ENCODE measurements at places on chromosomes 3 and 15.

- DNase-seq, result no peak
These were observed 26.2 kb downstream of the PIK3CA start for GRCh38 chr3:179174316-179174715.

DNA sequence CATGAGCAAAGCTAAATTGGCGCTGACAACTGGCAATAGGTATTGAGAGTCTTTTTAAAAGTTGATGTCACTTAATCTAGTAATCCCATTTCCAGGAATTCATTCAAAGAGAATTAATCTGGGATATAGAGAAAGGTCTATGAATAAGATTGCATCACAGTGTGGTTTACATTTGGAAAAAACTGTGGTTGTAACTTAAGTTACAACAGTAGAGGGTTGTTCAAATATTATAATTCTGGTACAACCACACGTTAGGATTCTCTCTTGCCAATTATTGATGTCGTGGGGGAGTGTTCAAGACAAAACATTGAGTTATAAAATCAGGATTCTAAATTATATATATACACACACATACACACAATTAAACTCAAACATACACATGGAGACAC lies 79.8 kb downstream of the LIPC start:
- DNase-seq, result no peak

GRCh38 chr3:108209579-108209978 lies 12.6 kb downstream of the IFT57 start:
- no peak for DNase-seq

DNA sequence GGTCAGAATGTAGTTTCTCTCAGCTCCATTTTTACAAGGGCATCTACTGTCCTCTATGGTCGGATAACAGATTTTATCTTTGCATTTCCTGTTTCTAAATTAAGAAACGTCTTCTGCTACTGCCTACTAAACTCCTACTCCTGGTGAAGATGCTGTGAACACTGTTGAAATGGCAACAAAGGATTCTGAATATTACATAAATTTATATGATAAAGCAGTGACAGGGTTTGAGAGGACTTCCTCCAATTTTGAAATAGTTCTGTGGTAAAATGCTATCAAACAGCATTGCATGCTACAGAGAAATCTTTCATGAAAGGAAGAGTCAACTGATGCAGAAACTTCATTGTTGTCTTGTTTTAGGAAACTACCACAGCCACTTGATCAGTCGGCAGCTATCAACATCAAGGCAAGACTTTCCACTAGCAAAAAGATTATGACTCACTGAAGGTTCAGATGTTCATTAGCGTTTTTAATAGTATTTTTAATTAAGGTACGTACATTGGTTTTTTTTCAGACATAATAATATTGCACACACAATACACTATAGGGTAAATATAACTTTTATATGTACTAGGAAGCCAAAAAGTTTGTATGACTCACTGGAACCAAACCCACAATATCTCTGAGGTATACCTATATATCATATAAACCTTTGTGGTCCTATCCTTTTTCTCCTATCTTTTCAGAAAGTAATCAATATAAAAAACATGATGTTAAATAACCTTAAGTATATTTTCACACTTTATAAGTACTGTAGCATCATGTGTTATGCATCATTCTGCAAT lies 156.1 kb downstream of the STAG1 start:
- no peak for DNase-seq

GRCh38 chr15:39946862-39947261 lies 12.9 kb downstream of the EIF2AK4 start:
- no peak for DNase-seq

GRCh38 chr15:84402856-84403608 lies 167.5 kb downstream of the GOLGA6L4 start:
- DNase-seq, result no peak
